WTC11 (cell line): ENCODE measurements at places on chromosomes 4 and X.
A peak's percentile ranks its signal among the peaks of the same experiment; 100 is the strongest.

- no peak overlapping the region for H3K27ac ChIP-seq
- peaks cover 5% of the 10 kb centered on the region; the same call in 1 of the 2 replicates for H3K27me3 ChIP-seq
- no peak overlapping the region for H3K4me3 ChIP-seq
- no peak for DNase-seq
- peaks cover 47% of the 10 kb centered on the region for H3K36me3 ChIP-seq
- no peaks in the 10 kb centered on the region for H3K4me1 ChIP-seq
Observed at GRCh38 chr4:189809241-189809735, 131.4 kb upstream of the FRG1 start.

- peaks cover 4% of the 10 kb centered on the region; the same call in 1 of the 2 replicates for H3K4me1 ChIP-seq
- H3K36me3 ChIP-seq: peaks cover 10% of the 10 kb centered on the region
- peak; percentile 15 for DNase-seq
- H3K27ac ChIP-seq: no peak within 1 kb of the TSS
- peaks cover 3% of the 10 kb centered on the region for H3K27me3 ChIP-seq
- no peak within 1 kb of the TSS for H3K4me3 ChIP-seq
Observed at GRCh38 chrX:132127743-132128142, at the start of gene FRMD7. FRMD7 (minus strand) TSS chrX:132128020; CDS start chrX:132127844, 176 bp downstream.

GRCh38 chr4:184417802-184418511, 56.4 kb downstream of the IRF2 start:
- H3K4me1 ChIP-seq: peaks cover 16% of the 10 kb centered on the region
- H3K4me3 ChIP-seq: no peak overlapping the region
- H3K27ac ChIP-seq: no peak overlapping the region
- peaks cover 40% of the 10 kb centered on the region for H3K36me3 ChIP-seq
- DNase-seq: no peak

DNA sequence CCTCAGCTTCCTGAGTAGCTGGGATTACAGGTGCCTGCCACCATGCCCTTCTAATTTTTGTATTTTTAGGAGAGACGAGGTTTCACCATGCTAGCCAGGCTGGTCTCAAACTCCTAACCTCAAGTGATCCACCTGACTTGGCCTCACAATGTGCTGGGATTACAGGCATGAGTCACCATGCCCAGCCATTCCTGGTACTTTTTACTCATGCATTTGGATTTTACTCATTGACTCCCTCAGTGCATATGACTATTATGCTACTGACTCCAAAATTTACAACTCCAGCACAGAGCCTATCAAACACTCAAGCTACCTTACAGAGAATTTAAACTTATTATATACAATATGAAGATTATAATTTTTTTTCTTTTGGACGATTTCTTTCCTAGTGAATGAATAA, 199.9 kb downstream of the CXXC4 start:
- no peak overlapping the region for H3K4me3 ChIP-seq
- no peaks in the 10 kb centered on the region for H3K36me3 ChIP-seq
- H3K27ac ChIP-seq: no peak overlapping the region
- no peak for DNase-seq
- no peaks in the 10 kb centered on the region for H3K27me3 ChIP-seq

DNA sequence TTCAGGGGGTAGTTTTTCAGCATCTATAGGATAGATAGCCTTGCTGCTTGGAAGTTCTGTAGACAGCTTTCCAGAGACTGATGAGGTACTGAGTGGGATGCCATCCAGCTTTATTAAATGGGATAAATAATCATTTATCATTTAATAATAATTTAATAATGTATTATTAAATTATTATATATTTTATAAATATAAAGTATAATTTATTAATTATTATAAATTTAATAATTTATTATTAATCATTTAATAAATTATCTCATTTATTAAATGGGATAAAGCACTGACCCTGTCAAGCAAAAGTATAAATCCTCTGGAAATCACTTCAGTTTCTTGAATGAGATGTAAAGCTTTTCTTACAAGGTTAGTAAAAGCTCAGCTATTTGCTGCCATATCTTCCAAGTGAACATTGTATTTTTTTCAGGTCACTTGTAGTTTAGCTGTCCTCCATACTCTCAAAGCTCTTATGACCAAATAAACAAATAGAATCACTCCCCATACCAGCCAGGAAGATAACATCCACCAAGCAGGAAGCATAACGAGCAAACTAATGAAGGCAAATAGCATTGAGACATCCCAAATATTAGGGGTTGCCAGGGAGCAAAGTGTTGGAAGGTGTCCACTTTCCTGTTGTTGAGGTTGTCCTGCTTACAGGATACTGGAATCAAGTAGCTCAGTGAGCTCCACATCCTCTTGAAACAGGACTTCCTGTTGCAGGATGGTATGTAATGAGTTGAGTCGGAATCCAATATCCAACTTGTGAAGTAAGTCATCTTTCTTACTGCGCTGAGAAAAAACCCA, 88.9 kb downstream of the ZNF674 start:
- no peak overlapping the region for H3K4me3 ChIP-seq
- H3K4me1 ChIP-seq: peaks cover 4% of the 10 kb centered on the region
- no peaks in the 10 kb centered on the region for H3K27me3 ChIP-seq
- no peak for DNase-seq
- H3K27ac ChIP-seq: no peak overlapping the region

- DNase-seq: no peak
- no peaks in the 10 kb centered on the region for H3K27me3 ChIP-seq
- no peak overlapping the region for H3K27ac ChIP-seq
- H3K4me3 ChIP-seq: no peak overlapping the region
- no peaks in the 10 kb centered on the region for H3K36me3 ChIP-seq
Observed at GRCh38 chrX:87663421-87663820, 145.8 kb downstream of the KLHL4 start.

- H3K27ac ChIP-seq: no peak overlapping the region
- no peaks in the 10 kb centered on the region; the same call in 1 of the 2 replicates for H3K27me3 ChIP-seq
- no peak for DNase-seq
- peaks cover 19% of the 10 kb centered on the region for H3K36me3 ChIP-seq
- H3K4me1 ChIP-seq: no peaks in the 10 kb centered on the region
Observed at GRCh38 chrX:141989134-141989533, 85.4 kb downstream of the MAGEC1 start.

DNA sequence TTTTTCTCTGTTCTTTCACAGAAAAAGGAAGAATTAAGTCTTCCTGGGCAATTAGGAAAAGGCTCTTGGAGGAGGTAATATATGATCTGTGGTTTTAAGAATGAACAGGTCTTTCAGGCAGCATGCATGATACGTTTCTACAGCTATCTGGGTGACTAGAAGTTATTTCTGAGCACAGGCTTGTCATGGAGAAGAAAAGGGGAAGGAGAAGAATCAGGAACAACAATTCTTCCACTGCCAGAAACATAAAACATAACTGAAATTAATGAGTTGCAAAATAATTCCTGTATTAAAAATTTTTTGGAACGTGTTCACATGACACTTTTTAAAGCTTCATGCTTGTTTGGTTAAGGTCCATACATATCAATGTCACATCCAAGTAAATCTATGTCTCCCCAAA, 17.7 kb upstream of the STIM2 start:
- H3K27me3 ChIP-seq: no peaks in the 10 kb centered on the region
- no peaks in the 10 kb centered on the region for H3K36me3 ChIP-seq
- no peak overlapping the region for H3K27ac ChIP-seq

DNA sequence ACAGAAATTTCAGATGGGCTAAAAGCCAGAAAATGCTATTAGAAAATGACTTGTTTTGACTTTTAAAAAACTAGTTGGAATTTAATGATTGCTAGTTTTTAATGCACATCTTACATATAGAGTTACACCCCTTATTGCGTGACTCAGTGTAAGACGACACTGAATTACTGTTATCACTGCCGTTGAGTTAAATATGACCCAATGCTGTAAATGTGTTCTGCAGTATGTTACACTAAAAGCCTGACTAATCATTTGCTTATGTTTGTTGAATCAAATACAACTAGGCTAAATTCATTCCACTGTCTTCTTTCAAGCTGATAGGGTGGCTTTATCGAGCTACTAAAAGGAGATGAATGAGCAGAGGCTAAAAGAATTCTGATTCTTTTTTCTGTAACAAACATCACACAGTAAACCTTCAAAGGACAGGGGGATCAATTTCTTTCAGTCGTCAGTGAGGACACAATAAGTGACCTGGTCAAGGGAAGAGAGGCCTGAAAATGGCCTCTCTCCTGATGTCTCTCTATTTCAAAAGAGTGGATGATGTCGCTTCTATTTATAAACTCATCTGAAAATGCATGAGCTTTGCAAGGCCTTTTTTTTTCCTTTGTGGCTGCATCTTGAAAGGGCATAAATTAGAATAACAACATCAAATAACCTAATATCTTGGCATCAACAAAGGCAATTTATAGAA, 142.2 kb upstream of the KCNIP4 start:
- 0 out of 2 replicates have a peak, but pooled peaks cover 2% of the 10 kb centered on the region for H3K27me3 ChIP-seq
- no peak overlapping the region for H3K27ac ChIP-seq
- no peak overlapping the region for H3K4me3 ChIP-seq
- DNase-seq: no peak
- H3K4me1 ChIP-seq: no peaks in the 10 kb centered on the region
- H3K36me3 ChIP-seq: peaks cover 19% of the 10 kb centered on the region

- peaks cover 20% of the 10 kb centered on the region for H3K4me1 ChIP-seq
- no peak overlapping the region for H3K27ac ChIP-seq
- H3K27me3 ChIP-seq: peaks cover 39% of the 10 kb centered on the region
- DNase-seq: no peak
- H3K4me3 ChIP-seq: peak overlapping the region; percentile 63
- no peaks in the 10 kb centered on the region for H3K36me3 ChIP-seq
Observed at GRCh38 chrX:40104985-40105834, 7.5 kb upstream of the BCOR start.

DNA sequence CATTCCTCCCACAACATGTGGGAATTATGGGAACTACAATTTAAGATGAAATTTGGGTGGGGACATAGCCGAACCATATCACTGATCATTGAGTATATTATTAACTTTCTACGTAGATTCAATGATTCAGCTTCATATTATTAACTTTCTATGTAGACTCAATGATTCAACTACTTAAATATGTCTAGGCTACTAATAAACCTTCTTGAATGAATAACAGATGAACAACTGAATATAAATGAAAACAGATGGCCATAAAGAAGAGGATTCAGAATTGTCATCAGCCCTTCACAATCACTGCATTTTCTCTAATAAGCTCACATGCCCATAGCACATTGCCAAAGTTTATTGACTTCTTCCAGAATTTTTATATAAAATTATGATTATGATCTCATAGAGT, 57.0 kb downstream of the CEP44 start:
- H3K36me3 ChIP-seq: no peaks in the 10 kb centered on the region
- H3K27me3 ChIP-seq: no peaks in the 10 kb centered on the region; the same call in 1 of the 2 replicates
- no peak overlapping the region for H3K4me3 ChIP-seq
- 0 out of 2 replicates have a peak, but pooled peaks cover 2% of the 10 kb centered on the region for H3K4me1 ChIP-seq

- H3K4me3 ChIP-seq: no peak overlapping the region
- peaks cover 2% of the 10 kb centered on the region; the same call in 1 of the 2 replicates for H3K4me1 ChIP-seq
- H3K27me3 ChIP-seq: no peaks in the 10 kb centered on the region
Observed at GRCh38 chrX:71475785-71476540, 56.9 kb upstream of the OGT start.

- H3K27me3 ChIP-seq: no peaks in the 10 kb centered on the region
- DNase-seq: no peak
- H3K4me3 ChIP-seq: no peak overlapping the region
Observed at GRCh38 chr4:1381181-1381621, 25.0 kb downstream of the NKX1-1 start.

DNA sequence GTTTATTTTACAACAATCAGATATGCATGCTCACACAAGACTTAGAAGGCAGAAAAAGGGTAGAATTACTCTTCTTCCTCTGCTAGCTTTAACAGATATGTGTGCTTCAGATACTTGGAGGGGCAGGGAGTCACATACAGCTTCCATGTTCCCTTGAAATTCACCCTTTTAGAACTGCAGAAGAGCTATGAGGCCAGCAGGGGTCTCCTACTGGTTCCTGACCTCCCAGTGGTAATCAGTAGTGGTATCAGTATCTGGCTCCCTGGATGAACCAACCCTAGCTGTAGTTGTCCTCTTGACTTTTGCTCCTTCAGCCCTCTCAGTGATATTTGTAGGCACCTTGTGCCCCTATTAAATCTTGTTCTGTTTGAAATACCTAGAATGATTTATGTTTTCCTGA, 81.5 kb downstream of the RCHY1 start:
- H3K36me3 ChIP-seq: no peaks in the 10 kb centered on the region
- H3K27ac ChIP-seq: no peak overlapping the region
- H3K4me1 ChIP-seq: peaks cover 4% of the 10 kb centered on the region; the same call in 1 of the 2 replicates
- no peak overlapping the region for H3K4me3 ChIP-seq
- peak; percentile 27 for DNase-seq

GRCh38 chr4:169116270-169116901, 106.3 kb upstream of the CBR4 start:
- DNase-seq: no peak
- H3K4me3 ChIP-seq: no peak overlapping the region
- no peaks in the 10 kb centered on the region for H3K27me3 ChIP-seq
- peaks cover 30% of the 10 kb centered on the region for H3K36me3 ChIP-seq

DNA sequence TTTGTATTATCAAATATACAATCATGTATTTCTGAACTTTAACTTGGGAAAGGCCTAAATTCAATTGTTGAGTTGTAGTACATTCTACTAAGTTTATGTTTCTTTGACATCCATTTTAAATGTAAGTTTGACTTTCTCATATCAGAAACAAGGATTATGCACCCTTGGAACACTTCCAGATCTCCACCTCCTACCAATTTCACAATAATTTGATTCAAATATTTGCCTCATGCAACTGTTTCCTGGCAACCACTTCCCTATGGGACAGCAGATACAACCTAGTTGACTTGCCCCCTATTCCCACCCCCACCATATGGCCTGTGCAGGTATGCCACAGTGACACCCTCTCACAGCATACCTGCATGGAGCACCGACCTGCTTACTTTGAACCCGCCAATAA, 506.4 kb upstream of the PABPC4L start:
- no peaks in the 10 kb centered on the region for H3K27me3 ChIP-seq
- peaks cover 8% of the 10 kb centered on the region for H3K4me1 ChIP-seq
- peaks cover 4% of the 10 kb centered on the region; the same call in 1 of the 2 replicates for H3K36me3 ChIP-seq
- H3K27ac ChIP-seq: no peak overlapping the region
- no peak for DNase-seq

GRCh38 chrX:72255445-72255844, 16.6 kb upstream of the ERCC6L start:
- peak overlapping the region; percentile 62 for H3K4me3 ChIP-seq
- H3K36me3 ChIP-seq: no peaks in the 10 kb centered on the region
- H3K4me1 ChIP-seq: peaks cover 18% of the 10 kb centered on the region
- H3K27me3 ChIP-seq: no peaks in the 10 kb centered on the region; the same call in none of the 2 replicates

GRCh38 chr4:121199742-121200561, 35.8 kb upstream of the TNIP3 start:
- DNase-seq: no peak
- no peak overlapping the region for H3K4me3 ChIP-seq
- H3K4me1 ChIP-seq: no peaks in the 10 kb centered on the region
- H3K27ac ChIP-seq: no peak overlapping the region
- no peaks in the 10 kb centered on the region for H3K36me3 ChIP-seq
- H3K27me3 ChIP-seq: no peaks in the 10 kb centered on the region

DNA sequence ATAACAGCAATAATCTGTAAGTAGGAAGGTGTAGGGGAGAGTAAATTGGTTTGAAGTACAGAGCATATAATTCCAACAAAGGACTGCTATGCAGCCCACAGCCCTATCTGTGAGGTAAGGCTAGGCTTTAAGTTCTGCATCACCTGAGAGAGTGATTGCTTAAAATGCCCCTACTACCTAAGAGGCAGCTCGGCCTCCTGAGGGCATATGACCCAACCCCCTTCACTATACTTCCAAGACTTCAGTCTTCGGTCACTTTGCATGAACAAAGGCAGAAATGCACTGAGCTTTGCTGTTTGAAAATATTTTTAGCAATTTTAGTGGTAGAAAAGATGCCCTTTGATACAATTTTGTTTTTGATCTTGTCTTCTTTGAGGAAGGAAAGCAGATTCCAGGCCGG, 4.9 kb upstream of the DDX3X start:
- H3K27ac ChIP-seq: no peak overlapping the region
- no peaks in the 10 kb centered on the region for H3K27me3 ChIP-seq
- no peak overlapping the region for H3K4me3 ChIP-seq
- no peak for DNase-seq
- peaks cover 32% of the 10 kb centered on the region for H3K4me1 ChIP-seq
- H3K36me3 ChIP-seq: no peaks in the 10 kb centered on the region
